ENCODE measurements at places on chromosomes 16 and 17.

DNA sequence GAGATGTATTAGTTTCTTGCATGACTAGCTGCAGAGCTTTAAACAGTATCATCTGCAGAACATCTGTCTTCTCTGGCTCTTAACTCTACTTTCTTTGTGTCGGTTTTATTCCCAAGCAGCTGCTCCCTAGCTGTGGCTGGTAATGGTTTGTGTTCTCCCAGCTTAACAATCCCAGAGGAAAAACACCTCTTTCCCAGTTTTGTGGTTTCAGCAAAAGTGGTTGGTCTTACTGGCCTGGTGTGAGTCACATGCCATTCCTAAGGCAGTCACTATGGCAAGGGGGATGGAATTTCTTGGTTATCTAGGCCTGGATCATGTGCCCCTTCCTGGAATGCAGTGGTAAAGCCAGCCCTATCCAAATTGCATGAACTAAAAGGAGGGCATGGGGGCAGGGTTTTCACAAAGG is 27.5 kb downstream of the OMG start:
- DNase-seq = no peak

- DNase-seq = no peak
Observed at GRCh38 chr17:29927546-29927945, 2.5 kb downstream of the SSH2 start.

- peak; percentile 87 for DNase-seq
Observed at GRCh38 chr17:3004150-3004801, 59.1 kb downstream of the OR1D5 start.

DNA sequence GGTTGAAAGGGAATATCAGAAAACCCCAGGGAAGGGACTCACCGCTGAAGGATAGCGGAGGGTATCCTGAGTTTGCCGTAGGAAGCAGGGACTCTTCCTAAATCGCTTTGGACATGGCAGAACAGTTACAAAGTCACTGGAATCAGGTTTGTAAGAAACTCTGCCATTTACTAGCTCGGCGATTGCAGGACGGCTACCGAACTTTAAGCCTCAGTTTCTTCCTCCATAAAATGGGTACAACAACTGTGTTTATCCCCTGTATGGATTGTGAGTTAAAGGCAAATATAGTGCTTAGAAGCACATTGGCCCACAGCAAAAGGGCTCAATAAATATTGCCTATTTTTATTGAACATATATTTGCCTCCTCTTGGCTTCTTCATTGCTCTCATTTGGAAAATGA is 90.6 kb downstream of the MAF start:
- no peak for DNase-seq

DNA sequence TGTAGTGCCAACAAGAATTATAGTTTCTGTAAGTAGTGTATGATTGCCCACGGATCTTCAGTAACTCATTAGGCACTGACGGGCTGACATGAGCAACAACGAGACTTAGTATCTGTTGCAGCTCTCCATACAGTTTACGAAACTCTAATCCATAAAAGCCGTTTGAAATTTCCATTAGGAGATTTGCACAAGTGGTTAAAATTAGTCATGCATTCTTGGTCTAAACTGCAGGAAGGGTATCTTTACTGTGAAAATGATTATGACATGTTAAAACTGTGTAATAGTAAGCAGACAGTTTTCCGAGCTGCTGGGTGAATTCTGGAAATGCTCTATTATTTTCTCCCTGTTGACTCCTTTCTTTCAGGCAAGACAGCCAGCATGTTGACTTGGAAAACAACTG is 605.0 kb downstream of the WWOX start:
- DNase-seq = no peak

DNA sequence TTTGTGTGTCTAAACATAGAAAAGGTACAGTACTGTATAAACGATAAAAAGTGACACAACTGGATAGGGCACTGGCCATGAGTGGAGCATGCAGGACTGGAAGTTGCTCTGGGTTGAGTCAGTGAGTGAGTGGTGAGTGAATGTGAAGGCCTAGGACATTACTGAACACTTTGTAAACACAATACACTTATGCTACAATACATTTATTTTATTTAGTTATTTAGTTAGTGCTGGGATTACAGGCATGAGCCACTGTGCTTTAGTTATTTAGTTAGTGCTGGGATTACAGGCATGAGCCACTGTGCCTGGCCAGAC is 4.6 kb downstream of the CFAP20 start:
- no peak for DNase-seq

DNA sequence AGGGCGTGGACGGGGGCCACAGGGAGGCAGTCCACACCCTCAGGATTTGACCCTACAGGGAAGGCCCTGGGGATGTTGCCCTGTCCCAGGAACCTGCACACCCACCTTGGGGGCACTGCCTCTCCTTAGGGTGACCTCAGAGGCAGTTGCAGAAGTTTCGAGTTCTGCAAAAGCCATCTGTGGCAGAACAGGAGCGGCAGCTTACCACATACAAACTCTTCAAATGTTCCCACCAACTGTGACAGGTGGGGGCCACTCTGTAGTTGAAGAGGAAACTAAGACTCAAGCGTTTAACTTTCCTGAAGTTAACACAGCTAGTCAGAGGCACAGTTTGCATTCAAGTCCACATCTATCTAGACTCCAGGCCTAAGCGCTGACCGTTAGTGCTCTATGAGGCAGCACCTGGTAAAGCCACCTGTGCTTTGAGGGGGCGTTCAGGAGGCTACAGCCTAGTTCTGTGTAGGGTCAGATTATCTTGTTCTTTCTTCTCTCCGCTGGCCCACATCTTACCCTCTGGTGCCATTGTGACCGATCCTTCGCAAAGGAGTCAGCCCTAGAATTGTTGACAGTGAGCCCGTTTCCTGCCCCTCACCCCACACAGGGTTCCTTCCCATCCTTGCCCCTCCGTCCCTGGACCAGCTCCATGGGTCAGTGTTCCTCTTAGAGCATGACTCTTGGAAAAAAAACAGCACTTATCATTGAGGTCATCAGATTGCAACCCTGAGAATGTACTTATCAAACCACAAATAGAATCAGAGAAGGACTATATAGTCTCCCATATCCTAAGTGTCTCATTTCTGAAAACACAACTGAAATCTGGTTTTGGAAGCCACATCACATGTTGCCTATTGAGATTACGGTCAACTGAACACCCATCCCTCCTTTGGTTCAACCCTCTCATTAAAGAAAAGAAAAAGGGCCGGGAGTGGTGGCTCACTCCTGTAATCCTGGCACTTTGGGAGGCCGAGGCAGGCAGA is 45.4 kb downstream of the CDH1 start:
- no peak for DNase-seq

GRCh38 chr17:4987767-4988567 is 492 bp upstream of the CAMTA2 start:
- DNase-seq = no peak

DNA sequence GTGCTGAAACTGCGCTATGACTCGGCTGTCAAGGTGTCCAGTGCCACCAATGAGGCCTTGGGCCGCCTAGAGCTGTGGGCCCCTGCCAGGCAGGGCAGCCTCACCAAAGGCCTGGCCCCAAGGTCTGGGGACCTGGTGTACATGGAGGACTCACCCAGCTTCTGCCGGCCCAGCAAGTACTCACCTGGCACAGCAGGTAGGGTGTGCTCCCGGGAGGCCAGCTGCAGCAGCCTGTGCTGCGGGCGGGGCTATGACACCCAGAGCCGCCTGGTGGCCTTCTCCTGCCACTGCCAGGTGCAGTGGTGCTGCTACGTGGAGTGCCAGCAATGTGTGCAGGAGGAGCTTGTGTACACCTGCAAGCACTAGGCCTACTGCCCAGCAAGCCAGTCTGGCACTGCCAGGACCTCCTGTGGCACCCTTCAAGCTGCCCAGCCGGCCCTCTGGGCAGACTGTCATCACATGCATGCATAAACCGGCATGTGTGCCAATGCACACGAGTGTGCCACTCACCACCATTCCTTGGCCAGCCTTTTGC is 25.0 kb downstream of the WNT9B start:
- DNase-seq = peak; percentile 90

- DNase-seq = no peak
Observed at GRCh38 chr17:65942592-65942991, 249.3 kb downstream of the CEP112 start.

DNA sequence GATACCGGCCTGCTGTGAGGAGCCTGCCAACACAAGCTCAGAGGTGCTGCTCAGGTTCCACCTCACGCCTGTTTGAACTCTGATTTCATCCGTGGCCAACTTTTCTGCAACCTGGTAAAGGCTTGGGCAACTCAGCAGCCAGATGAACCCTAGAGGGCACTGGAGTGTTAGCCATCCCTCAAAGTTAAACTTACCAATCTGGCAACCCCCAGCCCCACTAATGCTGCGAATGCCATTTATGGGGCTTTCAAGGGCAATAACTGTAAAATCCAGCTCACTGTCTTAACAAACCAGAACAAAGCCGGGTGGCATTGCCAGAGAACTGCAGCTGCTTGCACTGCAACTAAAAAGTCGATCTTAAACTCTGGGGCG is 105.5 kb downstream of the AXIN2 start:
- DNase-seq = peak; percentile 6

DNA sequence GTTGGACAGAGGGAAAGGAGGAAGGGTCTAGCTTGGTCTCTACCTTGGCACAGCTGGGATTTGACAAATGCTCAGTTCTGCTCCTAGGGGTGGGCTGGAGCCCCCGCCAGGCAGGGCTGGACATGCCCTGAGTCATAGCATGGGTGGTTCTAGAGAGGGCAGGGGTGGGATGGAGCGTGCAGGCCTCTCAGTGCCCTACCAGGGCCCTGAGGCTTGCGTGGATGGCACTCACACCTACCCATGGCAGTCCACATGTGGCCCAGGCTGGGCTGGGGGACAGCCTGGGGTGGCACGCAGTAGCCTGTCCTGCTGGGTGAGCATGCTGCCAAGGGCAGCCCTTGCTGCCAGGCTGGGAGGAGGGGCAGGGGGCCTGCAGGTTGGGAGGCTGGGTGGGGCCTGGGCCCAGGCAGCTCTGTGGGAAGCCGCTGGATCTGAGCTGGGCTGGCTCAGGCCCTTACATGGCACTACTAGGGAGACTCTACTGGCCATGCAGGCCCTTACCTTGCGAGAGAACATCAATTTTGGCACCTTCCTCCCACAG is 11.2 kb downstream of the DOC2B start:
- no peak for DNase-seq

GRCh38 chr16:50812876-50813466 is 71.1 kb downstream of the CYLD start:
- no peak for DNase-seq

- DNase-seq = no peak
Observed at GRCh38 chr17:17042384-17042736, at the start of gene MPRIP. Gene MPRIP, plus strand, starts transcription at chr17:17042457. Its CDS starts 392 bp downstream, at chr17:17042849.

DNA sequence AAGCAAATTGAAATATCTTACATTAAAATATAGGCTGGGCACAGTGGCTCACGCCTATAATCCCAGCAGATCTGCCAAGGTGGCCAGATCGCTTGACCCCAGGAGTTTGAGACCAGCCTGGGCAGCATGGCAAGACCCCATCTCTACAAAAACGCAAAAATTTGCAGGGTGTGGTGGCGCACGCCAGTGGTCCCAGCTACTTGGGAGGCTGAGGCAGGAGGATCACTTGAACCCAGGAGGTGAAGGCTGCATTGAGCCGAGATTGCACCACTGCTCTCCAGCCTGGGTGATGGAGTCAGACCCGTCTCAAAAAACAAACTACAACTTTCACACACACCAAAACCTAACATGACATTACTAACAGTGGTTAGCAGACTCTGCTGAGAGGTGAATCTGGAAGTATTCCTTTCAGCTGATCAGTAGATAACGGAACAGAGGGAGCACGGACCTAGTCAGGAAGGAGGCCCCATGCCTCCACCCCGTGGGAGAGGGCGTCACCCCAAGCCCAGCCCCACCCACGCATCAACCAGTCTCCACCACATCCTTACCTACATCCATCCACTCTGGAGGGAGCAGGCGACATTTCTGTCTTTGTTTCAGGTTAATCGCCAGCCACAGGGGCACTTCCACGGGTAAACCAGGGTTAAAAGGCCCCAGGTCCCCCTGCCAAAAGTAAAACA is 1.7 kb downstream of the GINS2 start:
- no peak for DNase-seq

- DNase-seq = no peak
Observed at GRCh38 chr16:70736465-70737376, 50.9 kb upstream of the MTSS2 start.

- DNase-seq = no peak
Observed at GRCh38 chr17:74485022-74485743, 18.7 kb downstream of the CD300A start.

DNA sequence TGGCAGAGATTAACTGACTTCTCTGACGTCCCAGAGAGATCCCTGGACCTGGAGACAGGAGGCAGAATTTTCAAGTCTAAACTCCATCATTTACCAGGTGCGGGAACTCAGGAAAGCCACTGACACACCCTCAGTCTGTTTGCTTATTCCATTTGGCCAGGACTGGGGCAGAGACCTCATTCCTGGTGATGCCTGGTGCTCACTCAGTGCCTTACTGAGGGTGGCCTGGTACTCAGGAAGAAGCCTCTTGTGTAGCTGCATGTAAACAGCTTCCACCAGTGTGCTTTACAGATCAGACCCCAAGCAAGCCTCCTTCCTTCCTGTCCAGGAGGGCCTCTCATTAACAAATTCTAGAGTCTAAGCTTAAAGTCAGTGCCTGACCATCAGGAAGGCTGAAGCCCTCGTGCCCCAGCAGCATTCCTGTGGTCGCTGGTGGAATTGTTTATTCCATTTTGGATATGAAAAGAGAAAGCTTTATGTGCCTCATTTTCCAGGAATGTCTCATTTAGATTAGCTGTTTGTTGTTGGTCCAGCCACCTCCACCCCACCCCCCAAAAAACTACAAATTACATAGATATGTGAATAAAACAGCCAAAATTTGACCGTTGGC is 236.1 kb upstream of the CDH5 start:
- peak; percentile 44 for DNase-seq

DNA sequence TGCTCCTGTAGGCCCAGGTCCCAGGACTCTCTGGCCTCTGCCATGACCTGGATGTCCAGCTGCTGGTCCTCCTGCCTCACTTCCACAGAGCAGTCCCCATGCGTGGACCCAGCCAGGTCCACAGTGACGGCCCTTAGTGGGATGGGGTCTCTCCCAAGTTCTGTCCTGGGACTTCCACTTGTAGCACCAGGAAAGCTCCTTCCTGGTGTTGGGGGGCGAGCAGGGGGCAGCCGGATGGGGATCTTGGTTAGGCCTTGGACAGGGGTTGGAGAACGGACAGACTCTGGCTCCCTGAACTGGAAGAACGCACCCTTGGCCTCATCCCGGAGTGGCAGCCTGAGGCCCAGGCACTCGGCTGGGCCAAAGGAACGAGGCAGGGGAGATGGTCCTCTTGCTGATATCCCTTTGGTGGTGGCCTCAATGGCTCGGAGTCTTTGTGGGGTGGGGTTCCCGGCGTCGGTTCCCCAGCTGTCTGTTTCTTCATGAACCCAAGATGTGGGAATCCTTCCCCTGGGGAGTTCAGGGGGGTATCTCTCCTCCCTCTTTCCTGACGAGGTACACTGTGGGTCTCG is 7.2 kb downstream of the GAS2L2 start:
- no peak for DNase-seq

DNA sequence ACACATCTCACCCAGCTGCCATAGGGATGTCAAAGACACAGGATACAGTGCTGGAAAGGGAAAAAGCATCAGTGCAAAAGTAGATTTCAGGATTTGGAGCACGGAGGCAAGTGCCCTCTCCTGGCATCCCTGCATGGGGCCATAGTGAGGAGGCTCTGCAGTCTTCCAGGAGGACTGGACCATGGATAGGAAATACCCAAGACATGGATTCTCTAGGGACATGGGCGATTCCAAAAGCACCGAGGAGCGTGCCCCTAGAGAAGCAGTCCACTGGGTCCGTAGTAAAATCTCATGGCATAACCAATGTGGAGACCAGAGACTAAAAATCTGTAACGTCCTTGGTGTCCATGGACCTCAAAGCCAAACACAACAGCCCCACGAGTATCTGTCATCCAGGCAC is 818.2 kb downstream of the KCNJ18 start:
- no peak for DNase-seq

GRCh38 chr17:78873519-78874340 is 29.3 kb downstream of the CEP295NL start:
- DNase-seq = no peak

- no peak for DNase-seq
Observed at GRCh38 chr17:71494062-71494855, 626.6 kb upstream of the SOX9 start.

Measured in NCI-H510A treated with DMSO at 0.1 percent for 48 hours (cell line).